ENCODE measurements at places on chromosomes 5 and 9.

GRCh38 chr5:178589180-178590140, 733 bp downstream of the COL23A1 start:
- DNase-seq = no peak

- DNase-seq = no peak
These were observed 186.3 kb upstream of the ADCY2 start for GRCh38 chr5:7209658-7210057.

- DNase-seq = no peak
These were observed 35.8 kb upstream of the MVB12B start for GRCh38 chr9:126290871-126291270.

DNA sequence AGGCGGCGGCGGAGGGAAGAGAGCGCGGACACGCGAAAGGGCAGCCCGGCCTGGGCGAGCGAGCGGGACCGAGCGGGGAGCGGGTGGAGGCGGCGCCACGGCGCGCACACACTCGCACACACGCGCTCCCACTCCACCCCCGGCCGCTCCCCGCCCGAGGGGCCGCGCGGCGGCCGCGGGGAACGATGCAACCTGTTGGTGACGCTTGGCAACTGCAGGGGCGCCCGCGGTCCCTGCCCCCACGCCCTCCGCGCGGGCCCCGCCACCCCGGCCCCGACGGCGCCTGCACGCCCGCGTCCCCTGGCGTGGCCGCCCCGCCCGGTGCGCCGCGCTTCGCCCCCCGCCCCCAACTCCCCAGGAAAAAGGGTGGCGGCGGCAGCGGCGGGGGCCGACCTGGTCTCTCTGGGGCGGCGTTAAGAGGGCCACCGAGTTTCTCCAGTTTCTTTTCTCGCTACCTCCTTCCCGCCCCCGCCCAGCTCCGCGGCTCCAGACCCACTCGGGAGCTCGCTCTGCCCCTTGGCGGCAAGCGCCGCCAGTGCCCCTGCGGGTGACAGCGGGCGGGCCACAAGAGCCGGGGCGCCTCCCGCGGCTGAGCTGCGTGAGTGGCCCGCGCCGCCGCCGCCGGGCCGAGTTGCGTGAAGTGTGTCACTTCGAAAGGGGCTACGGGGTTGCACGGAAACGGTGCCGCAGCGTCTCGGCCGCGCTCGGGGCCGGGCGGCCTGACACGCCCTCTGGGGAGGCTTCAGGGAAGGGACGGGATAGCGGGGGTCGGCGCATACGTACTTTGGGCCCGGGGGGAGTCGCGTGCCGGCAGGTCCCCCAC, at the start of gene NR3C1:
NR3C1 (minus strand) TSS at position 94 of the 823 bp plus-strand sequence. CDS start 2,847 bp downstream, outside the sequence.
- peak; percentile 91 for DNase-seq

DNA sequence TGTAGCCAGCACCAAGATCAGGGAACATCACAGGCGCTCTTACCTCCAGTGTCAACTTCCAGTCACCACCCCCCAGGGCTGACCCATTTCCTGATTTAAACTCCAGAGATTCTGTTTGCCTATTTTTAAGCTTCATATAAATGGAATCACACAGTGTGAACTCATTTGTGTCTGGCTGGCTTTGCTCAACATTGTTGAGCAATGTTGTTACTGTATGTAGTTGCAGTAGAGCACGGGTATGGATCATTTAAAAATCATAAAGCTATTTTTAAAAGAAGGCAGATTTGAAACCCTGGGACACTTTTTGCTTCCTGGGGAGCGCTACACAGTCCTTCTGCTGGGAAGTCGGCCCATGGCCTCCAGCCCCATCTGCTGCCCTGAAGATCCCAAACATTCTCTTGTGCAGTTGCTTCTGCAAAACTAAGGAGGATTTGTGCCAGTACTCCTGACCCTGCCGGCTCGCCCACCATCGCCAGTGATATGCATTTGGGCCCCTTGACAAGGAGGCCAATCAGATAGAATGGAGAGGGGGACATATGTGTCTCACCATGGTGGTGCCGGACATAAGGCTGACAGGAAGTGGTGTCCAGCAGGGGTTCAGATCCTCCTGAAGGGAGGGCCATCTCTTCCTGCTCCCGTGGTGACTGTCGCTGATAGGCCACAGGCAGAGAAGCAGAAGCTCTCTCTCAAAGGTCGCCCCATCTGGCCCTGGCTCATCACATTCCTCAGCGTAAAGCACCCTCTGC, 13.3 kb downstream of the DCANP1 start:
- DNase-seq = no peak

DNA sequence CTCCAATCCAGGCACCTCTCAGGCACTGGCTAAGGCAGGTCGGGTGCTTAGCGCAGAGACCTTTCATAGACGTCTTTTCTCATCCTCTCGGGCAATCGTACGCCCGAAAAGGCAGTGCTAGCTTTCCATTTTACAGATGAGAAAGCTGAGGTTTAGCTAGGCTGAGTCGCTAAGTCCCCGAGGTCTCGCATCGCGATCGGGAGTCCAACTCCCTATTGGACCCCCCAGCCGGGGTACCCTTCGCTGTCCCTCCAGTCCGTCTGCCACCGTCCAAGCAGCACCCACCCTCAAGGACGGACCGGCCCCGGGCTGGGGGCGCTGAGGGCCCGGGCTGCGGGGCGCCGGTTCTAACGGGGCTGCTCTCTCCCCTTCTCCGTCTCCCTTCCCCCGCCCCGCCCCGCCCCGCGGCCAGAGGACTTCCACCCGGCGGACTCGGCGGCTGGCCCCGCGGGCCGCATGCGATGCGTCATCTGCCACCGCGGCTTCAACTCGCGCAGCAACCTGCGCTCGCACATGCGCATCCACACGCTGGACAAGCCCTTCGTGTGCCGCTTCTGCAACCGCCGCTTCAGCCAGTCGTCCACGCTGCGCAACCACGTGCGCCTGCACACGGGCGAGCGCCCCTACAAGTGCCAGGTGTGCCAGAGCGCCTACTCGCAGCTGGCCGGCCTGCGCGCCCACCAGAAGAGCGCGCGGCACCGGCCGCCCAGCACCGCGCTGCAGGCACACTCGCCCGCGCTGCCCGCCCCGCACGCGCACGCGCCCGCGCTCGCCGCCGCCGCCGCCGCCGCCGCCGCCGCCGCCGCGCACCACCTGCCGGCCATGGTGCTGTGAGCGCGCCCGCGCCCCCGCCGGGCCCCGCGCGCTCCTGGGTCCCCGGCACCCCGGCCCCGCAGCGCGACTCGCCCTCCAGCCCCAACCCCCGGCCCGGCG, 12.5 kb upstream of the EXOSC2 start:
- DNase-seq = peak; percentile 72
